ENCODE measurements at places on chromosomes 13 and 19.
A peak's percentile ranks its signal among the peaks of the same experiment; 100 is the strongest.

- DNase-seq = no peak
Observed at GRCh38 chr13:59562924-59563323, 600.8 kb downstream of the DIAPH3 start.

DNA sequence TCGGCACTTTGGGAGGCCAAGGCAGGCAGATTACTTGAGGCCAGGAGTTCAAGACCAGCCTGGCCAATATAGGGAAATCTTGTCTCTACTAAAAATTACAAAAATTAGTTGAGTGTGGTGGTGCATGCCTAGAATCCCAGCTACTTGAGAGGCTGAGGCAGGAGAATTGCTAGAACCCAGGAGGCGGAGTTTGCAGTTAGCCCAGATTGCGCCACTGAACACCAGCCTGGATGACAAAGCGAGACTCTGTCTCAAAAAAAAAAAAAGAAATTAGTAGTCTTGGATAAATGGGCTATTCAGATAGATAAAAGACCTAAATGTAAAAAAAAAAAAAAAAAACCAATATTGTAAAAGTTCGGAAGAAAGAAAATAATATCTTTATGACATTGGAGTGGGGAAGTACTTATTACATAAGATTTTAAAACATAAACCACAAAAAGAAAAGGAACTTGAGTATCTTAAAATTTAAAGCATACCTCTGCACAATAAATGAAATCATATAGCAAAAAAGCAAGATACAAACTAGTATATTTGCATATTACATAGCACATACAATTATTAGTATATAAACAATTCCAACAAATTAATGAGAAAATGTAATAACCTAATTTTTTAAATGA, 26.7 kb upstream of the RNASEH2B start:
- no peak for DNase-seq

DNA sequence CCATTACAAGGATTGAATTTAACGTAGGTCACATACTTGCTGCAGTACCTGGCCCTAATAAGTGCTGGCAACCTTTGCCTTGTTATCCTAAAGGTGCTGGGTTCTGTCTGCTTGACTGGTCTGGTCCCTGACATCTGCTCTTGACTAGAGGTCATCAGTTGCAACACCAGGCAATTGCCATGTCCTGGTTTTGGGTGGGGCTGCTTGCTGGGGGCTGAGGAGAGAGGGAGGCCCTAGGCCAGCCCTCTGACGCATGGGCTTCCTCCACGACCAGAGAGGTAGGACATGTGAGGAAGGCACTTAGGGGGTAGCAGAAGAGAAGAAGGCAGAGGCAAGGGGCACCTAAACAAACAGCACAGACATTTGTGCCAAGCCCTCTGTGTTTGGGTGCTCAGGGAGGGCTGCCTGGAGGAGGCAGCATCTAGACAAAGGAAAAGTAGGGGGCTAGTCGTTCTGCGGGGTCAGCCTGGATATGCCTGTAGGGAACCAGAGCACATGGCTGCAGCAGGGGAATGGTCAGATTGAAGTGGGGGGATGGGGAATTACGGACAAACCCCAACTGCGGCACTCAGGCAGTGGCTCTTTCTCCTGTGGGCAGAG, 21.7 kb downstream of the VSTM2B start:
- no peak for DNase-seq

GRCh38 chr19:35751839-35752745, 3.7 kb downstream of the LIN37 start:
- DNase-seq = no peak

- no peak for DNase-seq
Observed at GRCh38 chr19:53994811-53995210, 3.4 kb downstream of the CACNG6 start.

DNA sequence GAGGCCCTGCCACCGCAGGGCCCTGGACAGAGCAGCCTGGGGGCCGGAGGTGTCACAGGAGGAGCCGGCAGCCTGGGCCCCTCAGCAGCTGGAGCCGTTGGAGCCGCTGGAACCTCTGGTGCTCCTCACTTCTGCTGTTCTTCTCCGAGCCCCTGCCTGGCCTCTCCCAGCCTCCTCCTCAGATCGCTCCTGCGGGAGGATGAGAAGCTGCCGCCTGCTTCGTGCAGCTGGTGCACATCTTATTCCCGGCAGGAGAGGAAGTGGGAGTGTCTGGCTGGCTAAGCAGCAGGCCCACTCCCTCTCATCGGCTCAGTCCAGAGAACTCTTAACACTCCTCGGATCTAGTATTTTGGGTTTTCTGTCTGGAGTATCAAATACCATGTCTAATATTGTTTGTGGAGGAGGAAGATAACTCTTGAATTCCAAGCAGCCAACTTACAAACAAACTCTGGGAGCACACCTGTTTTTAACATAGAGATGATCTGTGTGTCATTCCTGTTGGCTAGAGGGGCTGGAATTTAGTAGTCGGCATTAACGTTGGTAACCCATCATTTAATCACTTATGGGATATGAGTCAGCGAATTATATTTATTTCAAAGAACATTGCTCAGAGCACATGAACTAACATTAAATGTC, 37.1 kb upstream of the RNF113B start:
- DNase-seq = no peak

- DNase-seq = peak; percentile 45
Observed at GRCh38 chr13:98664047-98664446, 87.1 kb upstream of the STK24 start.

DNA sequence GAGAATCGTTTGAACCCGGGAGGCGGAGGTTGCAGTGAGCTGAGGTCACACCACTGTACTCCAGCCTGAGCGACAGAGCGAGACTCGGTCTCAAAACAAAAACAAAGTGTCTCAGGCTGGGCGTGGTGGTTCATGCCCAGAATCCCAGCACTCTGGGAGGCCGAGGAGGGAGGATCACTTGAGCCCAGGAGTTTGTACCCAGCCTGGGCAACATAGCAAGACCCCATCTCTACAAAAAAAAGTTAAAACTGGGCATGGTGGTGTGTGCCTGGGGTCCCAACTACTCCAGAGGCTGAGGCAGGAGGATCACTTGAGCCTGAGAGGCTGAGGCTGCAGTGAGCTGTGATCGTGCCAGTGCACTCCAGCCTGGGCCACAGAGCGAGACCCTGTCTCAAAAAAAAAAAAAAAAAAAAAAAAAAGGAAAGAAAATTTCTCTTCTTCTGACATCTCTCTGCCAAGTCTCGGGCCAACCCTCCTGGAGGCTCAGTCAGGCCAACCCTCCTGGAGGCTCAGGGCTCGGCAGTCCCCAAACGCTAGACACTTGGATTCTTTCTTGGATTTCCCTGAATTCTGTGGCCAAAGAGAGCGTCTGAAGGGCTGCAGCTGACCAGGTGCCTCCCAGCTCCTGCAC, 26.3 kb downstream of the ARID3A start:
- no peak for DNase-seq

GRCh38 chr19:46975011-46975924, 44.4 kb upstream of the NPAS1 start:
- no peak for DNase-seq

- DNase-seq = peak; percentile 48
Observed at GRCh38 chr13:51849145-51850101, 4.4 kb upstream of the TMEM272 start.

- no peak for DNase-seq
Observed at GRCh38 chr13:107482688-107483087, 732.6 kb downstream of the LIG4 start.

Measured in activated CD4-positive, alpha-beta memory T cell treated with anti-CD3 and anti-CD28 coated beads, Interleukin-2, amount 10 ng/mL, durations not matched to agents 7 days and 5 days (primary cell).